ENCODE measurements at places on chromosomes 4 and X.

DNA sequence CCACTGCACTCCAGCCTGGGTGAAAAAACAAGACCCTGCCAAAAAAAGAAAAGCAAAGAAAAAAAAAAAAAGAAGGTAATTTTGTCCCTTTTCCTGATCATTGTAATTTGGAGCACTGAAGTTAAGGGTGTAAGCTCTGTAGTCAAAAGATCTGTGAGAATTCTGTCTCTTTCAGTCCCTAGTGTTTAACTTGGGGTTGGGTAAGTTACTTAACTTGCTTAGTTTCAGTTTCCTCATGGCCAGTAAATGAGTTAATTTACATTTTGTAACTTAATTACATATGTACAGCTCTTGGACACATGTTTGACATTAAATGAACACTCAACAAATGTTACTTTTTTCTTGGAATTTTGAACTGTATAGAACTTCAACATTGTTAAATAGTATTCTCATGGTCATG lies 10.9 kb upstream of the UBE2K start:
- DNase-seq, result no peak

- no peak for DNase-seq
These were observed 5.6 kb downstream of the PCDH18 start for GRCh38 chr4:137526681-137527080.

GRCh38 chrX:153673428-153674218 lies at the start of gene PNCK:
TSS of gene PNCK (minus strand) at chrX:153673813. CDS start at chrX:153673076, 737 bp downstream.
- DNase-seq, result no peak

- no peak for DNase-seq
These were observed 2.6 kb downstream of the CXCL2 start for GRCh38 chr4:74096265-74096980.

GRCh38 chr4:16967722-16968121 lies 69.3 kb upstream of the LDB2 start:
- DNase-seq, result no peak
